ENCODE measurements at places on chromosomes 7 and 10. TPM values are rescaled to one million over a fixed set of nuclear protein-coding genes. Genes with fewer than 3 reads are reported as not detected.

GRCh38 chr10:16770670-16771069 is 46.6 kb downstream of the RSU1 start:
- H3K27me3 ChIP-seq: no peaks in the 10 kb centered on the region
- no peak overlapping the region for H3K27ac ChIP-seq
- peaks cover 7% of the 10 kb centered on the region for H3K4me1 ChIP-seq
- no peak for DNase-seq
- no peak overlapping the region for H3K4me3 ChIP-seq
- no peaks in the 10 kb centered on the region for H3K36me3 ChIP-seq

GRCh38 chr7:92769394-92769699 is 67.0 kb downstream of the CDK6 start:
- H3K4me1 ChIP-seq: peaks cover 15% of the 10 kb centered on the region
- H3K36me3 ChIP-seq: peaks cover 4% of the 10 kb centered on the region
- DNase-seq: no peak
- H3K27me3 ChIP-seq: no peaks in the 10 kb centered on the region
- no peak overlapping the region for H3K4me3 ChIP-seq

DNA sequence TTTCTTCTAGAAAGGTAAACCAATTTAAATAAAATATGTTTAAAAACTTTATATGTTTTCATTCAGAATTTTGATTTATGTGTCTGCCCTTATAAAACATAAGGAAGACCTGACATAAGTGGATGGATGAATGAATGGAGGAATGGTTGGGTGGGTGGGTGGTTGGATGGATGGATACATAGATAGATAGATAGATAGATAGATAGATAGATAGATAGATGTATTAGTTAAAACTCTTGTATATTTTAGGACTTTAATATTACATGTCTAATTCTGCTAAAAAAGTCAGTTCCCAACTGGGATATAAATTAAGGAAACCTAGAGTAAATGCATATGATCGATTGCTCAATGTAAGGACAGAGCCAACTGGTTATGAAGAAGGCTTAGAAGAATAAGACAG is 156.3 kb upstream of the WNT16 start:
- H3K27ac ChIP-seq: no peak overlapping the region
- H3K36me3 ChIP-seq: no peaks in the 10 kb centered on the region
- no peak for DNase-seq
- H3K4me1 ChIP-seq: no peaks in the 10 kb centered on the region

DNA sequence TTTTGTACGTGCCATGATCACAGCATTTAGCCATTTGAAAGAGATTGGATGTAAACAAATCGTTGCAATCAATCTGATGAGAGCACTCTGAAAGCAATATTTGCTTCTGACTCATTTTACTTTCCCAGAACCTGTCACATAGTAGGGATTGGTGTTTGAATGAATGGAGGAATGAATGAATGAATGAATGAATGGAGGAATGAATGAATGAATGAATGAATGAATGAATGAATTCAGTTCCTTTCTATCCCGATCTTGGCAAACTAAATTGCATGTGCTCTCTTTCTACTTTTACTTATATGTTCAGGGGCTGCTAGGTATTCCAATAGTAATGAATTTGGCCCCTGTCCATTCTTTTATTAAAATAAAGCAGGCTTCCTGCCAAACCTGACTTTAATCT is 1091.7 kb upstream of the CELF2 start:
- DNase-seq: no peak
- H3K27me3 ChIP-seq: no peaks in the 10 kb centered on the region
- H3K4me1 ChIP-seq: no peaks in the 10 kb centered on the region
- no peak overlapping the region for H3K27ac ChIP-seq
- H3K4me3 ChIP-seq: no peak overlapping the region

DNA sequence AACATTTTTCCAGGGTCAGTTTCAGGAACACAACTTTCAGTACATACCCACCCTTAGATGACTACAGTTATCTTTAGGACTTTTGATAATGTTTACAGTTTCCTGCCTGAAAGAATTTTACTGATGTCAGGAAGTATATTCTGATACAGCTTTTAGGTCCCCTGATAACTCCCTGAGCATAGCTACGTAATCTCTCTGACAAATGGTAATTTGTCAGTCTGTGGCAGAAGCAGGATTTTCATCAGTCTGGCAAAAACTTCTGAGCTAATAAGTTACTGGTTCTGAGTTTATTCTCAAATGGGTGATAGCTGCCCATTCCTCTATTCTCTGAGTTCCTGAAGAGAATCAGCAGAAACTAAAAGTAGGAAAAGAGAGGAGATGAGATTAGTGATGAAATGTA is 270.1 kb upstream of the MTPN start:
- no peak overlapping the region for H3K27ac ChIP-seq
- H3K36me3 ChIP-seq: no peaks in the 10 kb centered on the region
- H3K27me3 ChIP-seq: no peaks in the 10 kb centered on the region
- H3K4me1 ChIP-seq: no peaks in the 10 kb centered on the region
- no peak for DNase-seq

GRCh38 chr7:2592375-2592865 is 33.6 kb downstream of the IQCE start:
- H3K27me3 ChIP-seq: no peaks in the 10 kb centered on the region
- H3K4me1 ChIP-seq: no peaks in the 10 kb centered on the region
- no peak for DNase-seq
- H3K27ac ChIP-seq: no peak overlapping the region
- H3K36me3 ChIP-seq: no peaks in the 10 kb centered on the region

- no peak overlapping the region for H3K4me3 ChIP-seq
- H3K27me3 ChIP-seq: no peaks in the 10 kb centered on the region
- H3K27ac ChIP-seq: no peak overlapping the region
- no peaks in the 10 kb centered on the region for H3K4me1 ChIP-seq
These were observed 71.9 kb upstream of the TOMM7 start for GRCh38 chr7:22894546-22894945.

DNA sequence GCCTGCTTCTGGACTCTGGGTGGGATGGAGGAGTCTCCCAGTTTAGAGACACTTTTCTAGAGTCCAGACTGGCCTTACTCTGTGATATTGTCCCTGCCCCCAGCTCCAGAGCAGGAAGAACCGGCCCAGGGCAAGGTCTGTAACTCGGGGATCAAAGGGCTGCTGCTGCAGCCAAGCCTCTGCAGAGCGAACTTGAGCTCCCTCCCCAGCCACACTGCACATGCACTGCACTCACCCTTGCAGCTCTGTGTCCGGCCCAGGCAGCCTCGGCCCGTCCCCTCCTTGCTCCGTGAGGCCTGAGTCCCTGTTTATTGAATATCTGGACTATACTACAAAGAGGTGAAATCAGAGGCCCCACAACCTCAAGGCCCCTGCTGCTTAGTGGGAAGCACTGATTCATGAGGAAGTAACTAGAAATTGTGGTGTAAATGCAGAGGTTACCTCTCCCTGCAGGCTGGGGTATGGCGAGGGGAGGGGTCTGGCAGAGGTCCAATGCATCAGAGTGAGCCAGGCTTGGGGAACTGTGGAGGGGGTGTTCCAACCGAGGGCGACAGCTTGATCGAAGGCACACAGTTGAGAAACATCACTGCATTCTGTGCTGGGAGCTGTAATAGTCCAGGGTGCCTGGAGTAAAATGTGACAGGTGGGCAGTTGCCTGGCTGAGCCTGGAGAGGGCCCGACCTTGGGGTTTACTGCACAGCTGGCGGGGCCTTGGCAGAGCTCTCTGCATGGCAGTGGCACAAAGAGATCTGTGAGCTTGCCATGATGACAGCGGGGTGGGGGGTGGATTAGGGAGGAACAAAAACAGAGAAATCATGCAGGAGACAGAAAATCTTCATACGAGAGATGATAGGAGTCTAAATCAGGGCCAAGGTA is 49.1 kb downstream of the AOC1 start:
- no peak overlapping the region for H3K27ac ChIP-seq
- no peak overlapping the region for H3K4me3 ChIP-seq
- H3K36me3 ChIP-seq: no peaks in the 10 kb centered on the region
- no peak for DNase-seq
- peaks cover 16% of the 10 kb centered on the region for H3K4me1 ChIP-seq

GRCh38 chr7:128407233-128407589 is 2.6 kb downstream of the IMPDH1 start:
- no peak overlapping the region for H3K4me3 ChIP-seq
- H3K27ac ChIP-seq: no peak overlapping the region
- H3K36me3 ChIP-seq: no peaks in the 10 kb centered on the region
- DNase-seq: no peak
- H3K4me1 ChIP-seq: peaks cover 14% of the 10 kb centered on the region

DNA sequence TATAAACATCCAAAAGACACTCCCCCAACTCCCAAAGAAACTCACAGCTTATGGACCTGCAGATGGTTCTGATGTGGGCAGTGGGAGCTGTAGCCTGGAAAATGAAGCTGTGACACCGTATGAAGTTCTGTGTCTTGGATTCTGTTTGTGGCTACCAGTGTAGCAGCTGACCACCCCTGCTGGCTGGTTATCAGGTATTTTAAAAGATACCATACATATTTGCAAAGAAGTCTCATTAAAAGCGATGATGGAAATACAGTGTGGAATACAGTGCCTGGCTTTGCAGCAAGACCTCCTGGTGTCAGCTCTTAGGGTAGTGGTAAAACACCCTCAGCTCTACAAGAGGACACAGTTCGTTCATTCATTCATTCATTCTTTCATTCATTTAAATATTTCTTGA is 194.3 kb upstream of the PRKCQ start:
- no peak overlapping the region for H3K27ac ChIP-seq
- H3K27me3 ChIP-seq: no peaks in the 10 kb centered on the region
- no peaks in the 10 kb centered on the region for H3K36me3 ChIP-seq

GRCh38 chr7:36182854-36183604 is 30.0 kb downstream of the EEPD1 start:
- no peaks in the 10 kb centered on the region for H3K4me1 ChIP-seq
- no peaks in the 10 kb centered on the region for H3K36me3 ChIP-seq
- no peak overlapping the region for H3K4me3 ChIP-seq
- no peak for DNase-seq

- H3K4me1 ChIP-seq: peaks cover 7% of the 10 kb centered on the region
- no peak for DNase-seq
- no peak overlapping the region for H3K27ac ChIP-seq
These were observed 12.2 kb downstream of the PLAC9 start for GRCh38 chr10:80144696-80145131.

DNA sequence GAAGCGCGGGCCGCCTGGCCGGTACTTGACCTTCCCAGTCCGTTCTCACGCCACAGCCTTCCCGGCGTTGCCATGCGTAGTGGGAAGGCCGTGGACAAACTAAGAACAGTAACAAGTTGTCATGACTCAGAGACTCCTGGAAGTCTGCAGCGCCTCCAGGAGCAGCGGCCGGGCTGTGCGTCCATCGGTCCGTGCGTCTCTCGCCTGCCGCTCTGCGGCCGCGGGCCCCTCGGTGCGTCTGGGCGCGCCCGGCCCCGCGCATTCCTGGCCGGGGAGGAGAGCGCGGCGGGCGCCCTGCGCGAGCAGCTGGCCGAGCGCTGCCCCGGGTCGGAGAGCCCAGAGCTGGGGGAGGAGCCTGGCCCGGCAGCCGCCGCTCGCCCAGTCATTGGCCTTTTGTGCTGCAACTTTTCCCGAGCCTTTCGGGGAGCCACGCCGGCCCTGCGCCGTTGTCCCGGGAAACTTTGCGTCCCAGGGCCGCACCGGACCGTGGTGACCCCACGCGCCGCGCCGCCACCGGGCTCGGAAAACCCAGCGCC is 123.7 kb downstream of the TACC2 start:
- H3K36me3 ChIP-seq: no peaks in the 10 kb centered on the region
- no peak for DNase-seq
- H3K4me1 ChIP-seq: no peaks in the 10 kb centered on the region
- H3K27me3 ChIP-seq: no peaks in the 10 kb centered on the region

- no peaks in the 10 kb centered on the region for H3K4me1 ChIP-seq
- no peaks in the 10 kb centered on the region for H3K27me3 ChIP-seq
These were observed 10.0 kb downstream of the CYP3A43 start for GRCh38 chr7:99837649-99838361.

GRCh38 chr10:129870961-129871621 is 93.0 kb downstream of the EBF3 start:
- H3K27me3 ChIP-seq: no peaks in the 10 kb centered on the region
- no peak overlapping the region for H3K4me3 ChIP-seq
- DNase-seq: no peak
- H3K27ac ChIP-seq: no peak overlapping the region
- no peaks in the 10 kb centered on the region for H3K4me1 ChIP-seq

- no peak overlapping the region for H3K4me3 ChIP-seq
- H3K4me1 ChIP-seq: peaks cover 6% of the 10 kb centered on the region
- H3K27ac ChIP-seq: no peak overlapping the region
- H3K36me3 ChIP-seq: no peaks in the 10 kb centered on the region
These were observed 23.4 kb downstream of the COX15 start for GRCh38 chr10:99708428-99709012.

DNA sequence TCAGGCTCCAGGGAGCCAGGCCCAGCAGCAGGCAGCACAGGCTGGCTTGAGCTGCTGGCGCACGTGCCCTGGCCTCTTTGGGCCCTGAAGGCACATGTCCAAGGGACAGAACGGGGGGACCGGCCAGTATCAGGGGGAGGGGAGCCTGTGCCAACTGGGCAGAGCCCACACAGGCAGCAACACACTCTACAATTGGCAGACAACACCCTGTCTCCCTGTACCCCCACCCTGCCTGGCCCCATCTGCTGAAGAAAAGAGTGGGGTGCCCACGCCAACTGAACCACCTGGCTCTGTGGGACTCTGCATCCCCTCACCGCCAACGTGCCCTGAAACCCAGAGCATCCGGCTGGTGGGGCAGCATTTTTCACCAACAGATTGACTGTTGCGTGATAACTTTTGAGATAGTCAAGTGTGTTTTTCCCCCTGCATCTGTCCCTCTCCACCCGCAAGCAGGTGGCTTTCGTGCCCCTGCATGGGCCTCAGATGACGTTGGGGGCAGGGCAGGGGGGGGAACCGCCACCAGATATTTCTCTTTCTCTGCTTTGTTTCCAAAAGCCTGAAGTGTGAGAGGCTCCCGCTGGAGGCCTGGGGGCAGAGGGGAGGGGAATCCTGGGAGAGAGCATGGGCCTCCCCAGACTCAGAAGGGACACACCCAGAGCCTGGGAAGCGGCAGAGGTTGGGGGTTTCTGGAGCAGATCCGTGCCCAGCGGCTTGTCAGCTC is 21.8 kb downstream of the SLIT1 start:
- H3K27ac ChIP-seq: no peak overlapping the region
- H3K4me1 ChIP-seq: no peaks in the 10 kb centered on the region
- no peak overlapping the region for H3K4me3 ChIP-seq
- H3K27me3 ChIP-seq: no peaks in the 10 kb centered on the region
- no peaks in the 10 kb centered on the region for H3K36me3 ChIP-seq

DNA sequence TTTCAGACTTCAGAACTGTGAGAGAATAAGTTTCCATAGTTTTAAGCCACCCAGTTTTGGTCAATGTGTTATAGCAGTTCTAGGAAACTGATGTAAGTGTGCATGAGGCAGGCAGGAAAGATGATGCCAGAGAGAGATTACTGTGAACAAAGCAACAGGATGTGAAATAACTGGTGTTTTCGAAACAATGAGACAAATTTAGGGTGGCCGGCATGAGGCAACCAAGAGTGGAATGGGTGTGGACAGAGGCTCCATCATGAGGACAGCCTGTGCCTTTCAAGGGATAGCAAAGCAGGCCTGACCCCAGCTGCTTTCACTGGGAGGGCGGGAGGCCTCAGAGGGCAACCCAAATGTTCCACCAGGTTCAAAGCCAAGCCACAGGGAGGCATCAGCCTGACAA is 67.3 kb upstream of the UCN3 start:
- H3K27ac ChIP-seq: no peak overlapping the region
- H3K4me1 ChIP-seq: no peaks in the 10 kb centered on the region
- H3K4me3 ChIP-seq: no peak overlapping the region
- DNase-seq: no peak

GIMAP7 gene
- 3.4 TPM for total RNA-seq

AGAP3 gene
- 62.9 TPM for total RNA-seq

ADIRF gene
- total RNA-seq: 0.64 TPM

NKX2-3 gene
- not detected for total RNA-seq

TMEM184A gene
- total RNA-seq: not detected

MINDY4 gene
- total RNA-seq: 0.38 TPM

AHR gene
- total RNA-seq: 10.3 TPM
